ENCODE measurements at places on chromosomes 5 and 9.

DNA sequence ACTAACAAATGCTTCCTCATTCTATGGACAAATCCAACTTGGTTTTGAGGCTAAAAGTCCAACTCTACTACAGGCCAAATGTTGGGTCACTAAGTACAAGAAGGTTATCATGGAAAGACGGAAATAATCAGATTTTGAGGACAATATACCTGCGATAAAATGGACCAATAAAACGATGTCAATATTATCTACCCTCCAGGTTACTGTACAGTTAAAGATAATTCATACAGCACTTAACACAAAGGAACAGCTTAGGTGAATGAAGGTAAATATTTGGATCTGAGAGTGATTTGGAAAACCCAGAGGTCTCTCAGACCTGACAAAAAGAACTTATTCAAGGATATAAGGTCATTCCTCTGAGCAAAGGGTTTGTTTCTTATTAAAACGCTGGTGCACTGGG lies 329.5 kb upstream of the PUM3 start:
- DNase-seq: no peak

DNA sequence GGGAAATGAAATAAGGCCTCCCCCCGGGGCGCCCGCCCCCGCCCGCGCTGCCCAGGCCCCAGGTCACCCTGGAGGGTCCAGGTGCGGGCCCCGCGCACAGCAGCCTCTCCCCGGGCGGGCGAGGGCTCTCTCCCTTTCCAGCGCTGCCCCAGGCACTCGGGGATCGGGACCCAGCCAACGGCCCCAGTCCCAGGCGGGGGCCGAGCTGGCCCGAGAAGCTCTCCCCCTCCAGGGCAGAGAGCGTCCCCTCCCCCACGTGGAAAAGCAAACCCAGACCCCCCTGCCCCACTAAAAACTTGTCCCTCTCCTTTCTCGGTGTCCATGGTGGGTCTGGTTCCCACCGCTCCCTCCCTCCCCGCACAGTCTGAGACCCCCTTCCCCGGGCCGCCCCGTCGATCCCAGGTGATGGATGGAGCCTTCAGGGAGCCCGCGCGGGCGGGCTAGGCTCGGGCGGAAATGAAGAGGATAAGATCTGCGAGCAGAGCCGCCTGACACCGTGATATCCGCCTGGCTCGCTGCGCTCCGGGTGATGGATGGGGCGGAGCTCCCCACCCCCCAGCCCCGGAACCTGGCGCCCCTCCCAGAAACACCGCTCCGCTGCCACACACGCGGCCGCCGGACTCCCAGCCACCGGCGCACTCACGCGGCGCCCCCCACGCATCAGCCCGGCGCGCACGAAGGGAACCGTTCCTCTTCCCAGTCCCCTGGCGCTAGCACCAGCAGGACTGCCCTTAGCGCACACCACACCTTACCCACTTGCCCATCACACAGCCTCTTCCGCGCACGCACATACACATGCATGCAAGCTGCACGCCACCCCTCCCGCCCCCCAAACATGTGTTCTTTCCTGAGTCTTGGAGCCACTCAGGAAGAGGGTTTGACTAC lies 81.7 kb upstream of the ZBTB43 start:
- DNase-seq: no peak

DNA sequence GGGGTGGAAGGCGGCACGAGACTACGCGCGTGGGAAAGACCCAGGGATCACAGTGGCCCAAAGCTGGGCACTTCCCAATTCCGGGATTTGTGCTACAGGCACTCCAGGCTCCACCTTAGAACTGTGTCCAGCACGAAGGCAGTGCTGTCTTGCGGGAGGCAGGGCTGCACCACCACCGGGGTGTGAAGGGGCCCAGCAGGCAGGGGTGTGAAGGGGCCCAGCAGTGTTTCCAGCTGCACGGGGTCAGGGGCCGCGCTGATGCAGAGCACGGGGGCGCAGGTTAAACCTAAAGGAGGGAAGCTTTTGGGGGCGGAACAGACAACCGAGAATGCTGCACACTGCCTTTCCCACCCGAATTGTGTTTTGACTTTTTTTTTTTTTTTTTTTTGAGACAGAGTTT lies 1.1 kb upstream of the PDCD6 start:
- no peak for DNase-seq

- no peak for DNase-seq
Observed at GRCh38 chr5:43416803-43417394, 4.7 kb upstream of the CCL28 start.

- no peak for DNase-seq
Observed at GRCh38 chr5:56589481-56589860, 225.9 kb upstream of the MAP3K1 start.

DNA sequence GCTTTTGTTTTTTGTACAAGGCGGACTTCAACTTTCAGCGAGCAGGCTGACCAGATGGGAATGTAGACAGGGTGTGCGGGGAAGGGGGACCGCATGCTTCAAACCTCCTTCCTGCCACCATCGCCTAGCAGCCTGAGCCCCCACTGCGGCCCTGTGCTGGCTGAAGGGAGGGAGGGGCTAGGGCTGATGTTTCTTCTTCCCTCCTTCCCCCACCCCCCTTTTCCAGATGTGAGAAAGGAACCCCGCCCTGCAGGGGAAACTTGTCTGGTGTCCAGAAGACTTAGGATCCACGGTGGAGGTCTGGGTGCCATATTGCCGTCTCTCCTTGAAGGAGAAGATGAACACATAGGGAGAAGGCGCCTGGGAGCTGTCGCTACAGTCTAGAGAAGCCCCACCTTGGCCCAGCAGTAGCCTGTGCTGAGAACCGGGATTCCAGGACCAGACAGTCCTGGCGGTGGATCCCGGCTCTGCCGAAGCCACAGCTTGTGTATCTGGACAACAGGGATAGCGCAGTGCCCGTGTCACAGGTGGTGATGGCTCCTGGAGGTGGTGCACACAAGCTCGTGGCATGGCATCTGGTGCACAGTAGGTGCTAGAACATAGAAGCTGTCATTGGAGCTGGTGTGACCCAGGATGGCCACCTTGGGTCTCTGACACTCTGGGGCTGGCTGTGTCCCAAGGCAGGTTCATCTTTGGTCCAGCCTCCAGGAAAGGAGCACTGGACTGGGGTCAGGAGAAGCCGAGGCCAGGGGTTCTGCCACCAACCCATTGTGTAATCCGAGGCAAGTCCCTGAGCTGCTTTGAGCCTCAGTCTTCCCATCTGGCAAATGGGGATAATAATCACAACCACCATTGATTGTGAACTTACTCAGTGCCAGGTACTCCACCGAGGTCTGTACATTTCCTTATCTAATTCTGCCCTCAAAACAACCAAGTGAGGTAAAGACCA lies 205.6 kb downstream of the C9orf50 start:
- no peak for DNase-seq

- peak; percentile 58 for DNase-seq
Observed at GRCh38 chr9:130927995-130928900, 10.8 kb downstream of the FIBCD1 start.

All from fibroblast of mammary gland (primary cell).